H9 (cell line): ENCODE measurements at places on chromosomes 1 and 21.

DNA sequence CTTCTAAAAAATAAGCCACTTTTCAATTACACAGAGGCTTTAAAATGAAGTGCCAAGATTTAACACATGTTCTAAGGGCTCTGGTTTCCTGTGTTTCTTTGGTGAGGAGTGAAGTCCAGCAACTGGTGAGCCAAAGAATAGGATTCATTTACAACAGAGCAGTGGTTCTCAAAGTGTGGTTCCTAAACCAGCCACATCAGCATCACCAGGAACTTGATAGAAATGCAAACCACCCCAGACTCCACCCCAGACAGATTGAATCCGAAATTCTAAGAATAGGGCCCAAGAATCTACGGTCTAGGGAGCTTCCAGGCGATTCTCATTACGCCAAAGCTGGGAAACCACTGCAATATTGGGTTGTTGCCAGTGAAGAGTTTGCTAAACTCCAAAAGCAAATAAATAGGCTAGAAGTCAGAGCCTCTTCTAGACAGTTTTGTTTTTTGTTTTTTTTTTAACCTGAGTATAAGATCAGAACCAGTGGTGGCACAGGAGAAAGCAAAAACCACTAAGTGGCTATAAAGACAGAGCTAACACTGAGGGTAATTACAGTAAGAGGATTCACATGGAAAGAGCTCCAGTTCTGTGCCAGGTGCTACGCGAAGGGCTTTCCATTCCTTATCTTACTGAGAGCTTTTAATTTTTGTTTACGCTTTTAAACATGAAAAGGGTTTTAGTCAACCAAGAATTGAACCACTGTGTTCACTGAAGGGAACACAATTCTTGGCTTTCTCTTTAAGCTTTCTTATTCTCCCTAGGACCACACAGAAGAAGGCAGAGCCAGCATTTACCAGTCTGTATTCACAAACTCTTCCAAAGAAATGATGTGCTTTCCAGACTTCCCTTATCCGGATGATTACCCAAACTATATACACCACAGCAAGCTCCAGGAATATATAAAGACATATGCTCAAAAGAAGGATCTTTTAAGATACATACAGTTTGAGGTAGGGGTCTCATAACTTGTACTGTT, 42.4 kb upstream of the FMO2 start:
- DNase-seq: no peak

DNA sequence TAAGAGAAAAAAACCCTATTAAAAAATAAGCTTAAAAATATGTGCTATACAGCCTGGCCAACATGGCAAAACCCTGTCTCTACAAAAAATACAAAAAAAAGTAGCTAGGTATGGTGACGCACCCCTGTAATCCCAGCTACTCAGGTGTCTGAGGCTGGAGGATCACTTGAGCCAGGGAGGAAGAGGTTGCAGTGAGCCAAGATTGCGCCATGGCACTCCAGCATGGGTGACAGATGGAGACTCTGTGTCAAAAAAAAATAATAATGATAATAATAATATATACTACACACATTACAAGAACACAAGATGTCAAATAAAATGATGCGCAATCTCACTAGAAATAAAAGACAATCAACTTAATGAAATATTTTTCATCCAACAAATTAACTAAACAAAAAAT, 22.9 kb downstream of the NRDC start:
- no peak for DNase-seq

DNA sequence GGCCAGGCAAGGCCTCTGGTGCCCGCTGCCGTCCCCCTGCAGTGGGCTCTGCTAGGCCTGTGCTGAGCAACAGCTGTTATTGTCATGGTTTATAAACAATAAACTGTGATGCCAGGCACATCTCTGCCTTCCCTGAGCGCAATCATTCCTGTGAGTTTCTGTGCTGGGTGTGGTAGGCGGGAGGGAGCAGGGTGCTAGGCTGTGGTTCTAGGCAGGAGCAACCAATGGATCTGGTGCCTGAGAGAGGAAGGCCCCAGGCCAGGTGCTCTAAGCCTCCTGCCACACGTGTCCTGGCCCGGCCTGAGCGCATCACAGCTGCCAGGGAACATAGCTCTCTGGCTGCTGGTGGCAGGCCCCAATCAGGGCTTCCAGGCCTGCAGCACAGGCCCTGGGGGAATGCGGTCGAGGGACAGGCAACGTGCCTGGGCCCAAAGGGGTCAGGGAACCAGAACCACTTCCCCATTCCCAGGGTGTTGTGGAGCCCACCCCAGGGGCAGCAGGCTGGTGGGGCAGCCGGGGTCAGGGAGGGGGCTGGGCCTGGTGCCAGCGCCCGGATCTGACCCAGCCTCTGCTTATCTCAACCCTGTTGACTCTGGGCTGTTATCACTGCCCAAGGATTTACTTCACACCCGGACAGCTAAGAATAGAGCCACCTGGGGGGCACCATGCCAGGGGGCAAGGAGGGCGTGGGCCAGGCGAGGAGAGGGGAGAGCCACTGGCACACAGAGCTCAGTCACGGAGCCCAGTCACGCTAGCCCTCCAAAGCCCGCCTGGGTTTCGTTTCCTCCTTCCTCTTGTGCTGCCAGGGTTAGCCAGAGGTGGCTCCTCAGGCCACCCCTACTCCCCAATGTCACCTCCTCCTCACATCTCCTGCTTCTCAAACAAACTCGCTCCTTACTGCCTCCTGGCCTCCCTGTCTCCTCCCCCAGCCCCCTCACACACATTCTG, 11.5 kb downstream of the TRIM46 start:
- DNase-seq: no peak

DNA sequence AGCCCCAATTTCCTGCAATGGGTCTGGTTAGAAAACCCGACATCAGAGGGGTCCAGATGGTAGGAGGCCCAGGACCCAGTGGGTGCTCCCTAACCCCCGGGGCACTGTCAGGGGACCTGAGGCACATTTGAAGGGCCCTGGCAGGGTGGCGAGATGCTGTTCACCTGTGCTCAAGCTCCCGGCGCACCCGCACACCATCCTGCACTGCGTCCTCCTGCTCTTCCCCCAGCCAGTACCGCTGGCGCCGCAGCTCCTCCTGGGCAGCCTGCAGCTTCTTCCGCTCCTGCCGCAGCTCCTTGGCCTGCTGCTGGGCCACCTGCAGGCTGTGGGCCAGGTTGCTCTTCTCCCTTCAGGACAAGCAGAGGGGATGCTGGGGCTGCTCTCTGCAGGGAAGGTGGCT, 36.0 kb downstream of the RNU1-1 start:
- no peak for DNase-seq

GRCh38 chr1:68218490-68218889, 13.8 kb downstream of the WLS start:
- DNase-seq: peak; percentile 47

- DNase-seq: no peak
Observed at GRCh38 chr1:15305468-15305770, 58.4 kb downstream of the FHAD1 start.

DNA sequence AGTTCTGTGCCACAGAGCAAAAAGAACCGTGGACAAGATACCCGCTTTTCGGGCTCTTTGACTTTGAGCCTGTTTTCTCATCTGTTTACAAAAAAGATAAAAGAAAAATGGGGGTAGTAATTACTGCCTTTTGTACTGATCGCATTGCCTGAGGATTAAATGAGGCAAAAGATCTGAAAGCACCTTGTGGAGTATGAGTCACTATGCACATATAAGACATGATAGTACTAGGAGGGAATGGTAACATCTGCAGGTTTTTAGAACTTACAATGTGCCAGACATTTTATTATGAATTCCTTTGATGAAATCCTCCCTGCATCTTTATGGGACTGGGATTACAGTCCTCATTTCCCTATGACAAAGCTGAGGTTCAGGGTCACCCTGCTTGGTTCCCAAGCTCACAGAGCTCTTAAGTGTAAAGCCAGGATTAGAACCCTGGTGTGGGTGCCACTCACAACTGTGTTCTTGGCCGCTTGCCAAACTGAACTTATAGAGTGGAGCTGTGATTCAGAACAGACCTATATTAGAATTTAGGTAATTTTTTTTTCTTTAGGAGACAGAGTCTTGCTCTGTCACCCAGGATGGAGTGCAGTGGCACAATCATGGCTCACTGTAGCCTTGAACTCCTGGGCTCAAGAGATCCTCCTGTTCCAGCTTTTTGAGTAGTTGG, 1.8 kb downstream of the DISC1 start:
- no peak for DNase-seq
